CD14-positive monocyte (primary cell): ENCODE measurements at places on chromosomes 2 and 18. TPM values are rescaled to one million over a fixed set of nuclear protein-coding genes. Genes with fewer than 3 reads are reported as not detected.

Gene ZC3H8
- 2.3 TPM for polyA plus RNA-seq

GRCh38 chr2:236643480-236643879 lies 73.9 kb downstream of the ACKR3 start:
- no peak overlapping the region for H3K4me3 ChIP-seq
- no peak overlapping the region for H3K27ac ChIP-seq
- no peaks in the 10 kb centered on the region for H3K4me1 ChIP-seq

Gene NEURL3
- not detected for polyA plus RNA-seq

- H3K4me1 ChIP-seq: no peaks in the 10 kb centered on the region
- H3K27me3 ChIP-seq: no peaks in the 10 kb centered on the region
These were observed 346.8 kb downstream of the CYP26B1 start for GRCh38 chr2:71800851-71801250.

DNA sequence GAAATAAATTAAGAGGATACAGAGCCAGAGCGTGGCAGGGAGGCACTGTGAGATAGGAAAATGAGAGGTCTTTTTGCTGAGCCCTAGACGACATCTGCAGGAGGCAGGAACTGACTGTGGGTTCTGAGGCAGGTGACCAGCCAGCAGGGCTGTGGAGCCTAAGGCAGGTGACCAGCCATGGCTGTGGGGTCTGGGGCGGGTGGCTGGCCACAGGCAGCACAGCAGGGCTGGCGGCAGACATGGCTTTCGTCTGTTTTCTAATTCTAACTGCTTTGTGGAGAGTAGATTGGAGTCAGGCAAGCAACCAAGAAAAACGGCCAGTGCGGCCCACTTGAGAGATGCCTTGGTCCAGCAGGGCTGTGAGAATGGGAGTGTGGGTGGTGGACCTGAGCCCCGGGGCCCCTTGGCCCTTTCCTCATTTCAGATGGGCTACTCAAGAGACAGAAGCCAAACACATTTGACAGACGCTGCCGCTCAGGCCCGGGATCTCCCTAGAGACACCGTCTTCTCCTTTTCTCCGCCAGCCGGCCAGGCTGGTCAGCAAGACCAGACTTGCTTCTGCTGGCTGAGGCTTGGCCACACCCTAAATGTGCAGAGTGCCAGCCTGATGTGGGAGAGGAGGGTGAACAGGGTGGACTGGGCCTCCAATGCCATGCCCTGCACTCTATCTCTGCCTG lies 19.7 kb upstream of the GNAL start:
- H3K27ac ChIP-seq: no peak overlapping the region
- no peak overlapping the region for H3K4me3 ChIP-seq
- no peak for DNase-seq
- H3K4me1 ChIP-seq: no peaks in the 10 kb centered on the region
- no peaks in the 10 kb centered on the region for H3K27me3 ChIP-seq
- H3K36me3 ChIP-seq: no peaks in the 10 kb centered on the region

DNA sequence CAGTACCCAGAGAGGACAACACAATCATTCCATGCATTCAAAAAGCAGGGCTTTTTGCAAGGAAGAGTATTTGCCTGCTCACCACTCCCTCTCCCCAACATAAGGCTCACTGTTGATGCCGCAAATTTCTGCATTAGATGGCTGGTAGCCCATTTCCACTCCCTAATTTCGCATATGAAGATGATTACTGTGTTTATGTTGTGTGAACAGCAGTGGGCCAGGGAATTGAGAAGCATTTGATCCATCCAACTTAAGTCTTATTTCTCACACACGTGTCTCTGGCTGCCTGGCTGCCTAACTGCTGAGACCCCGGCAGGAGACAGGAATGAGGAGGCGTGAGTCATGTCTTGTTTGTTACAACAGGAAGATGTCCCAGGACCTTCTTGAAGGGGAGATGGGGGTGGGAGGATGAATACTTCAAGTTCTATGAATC lies 294.1 kb downstream of the ALK start:
- no peaks in the 10 kb centered on the region for H3K4me1 ChIP-seq
- H3K36me3 ChIP-seq: no peaks in the 10 kb centered on the region
- no peak overlapping the region for H3K4me3 ChIP-seq
- no peak overlapping the region for H3K27ac ChIP-seq
- DNase-seq: no peak
- H3K27me3 ChIP-seq: no peaks in the 10 kb centered on the region

DNA sequence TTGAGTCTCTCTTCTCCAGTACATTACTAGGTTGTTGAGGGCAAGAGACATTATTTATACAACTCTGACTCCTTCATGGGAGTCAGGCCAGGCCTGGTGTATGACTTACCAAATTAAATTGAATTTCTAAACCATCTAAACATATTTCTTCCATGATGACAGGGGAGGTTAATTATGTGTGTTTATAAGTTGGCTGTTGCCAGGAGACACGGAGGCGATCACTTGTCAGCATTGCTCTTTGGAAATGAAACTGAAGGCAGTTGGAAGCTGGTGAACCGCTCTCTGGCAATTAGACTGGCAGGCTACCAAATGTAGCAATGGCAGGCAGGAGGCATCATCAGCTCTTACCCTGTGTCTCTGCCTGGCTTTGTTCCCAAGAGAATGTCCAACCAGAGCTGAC lies 241.4 kb downstream of the KCNS3 start:
- no peaks in the 10 kb centered on the region for H3K36me3 ChIP-seq
- H3K4me1 ChIP-seq: no peaks in the 10 kb centered on the region
- no peak for DNase-seq
- no peaks in the 10 kb centered on the region for H3K27me3 ChIP-seq
- no peak overlapping the region for H3K27ac ChIP-seq
- no peak overlapping the region for H3K4me3 ChIP-seq

Gene TRIM54
- not detected for polyA plus RNA-seq

Gene TDRD15
- not detected for polyA plus RNA-seq
